Urinary bladder (tissue), 4 donors: ENCODE measurements at places on chromosomes 5 and 9. TPM values are rescaled to one million over a fixed set of nuclear protein-coding genes. Genes with fewer than 3 reads are reported as not detected.

GHR gene
- polyA plus RNA-seq = 10.1 TPM

NEUROG1 gene
- polyA plus RNA-seq = not detected

GRM6 gene
- polyA plus RNA-seq = not detected

PCDHA8 gene
- 0.06 TPM for polyA plus RNA-seq

DIPK1B gene
- polyA plus RNA-seq = 18.9 TPM

KCNMB1 gene
- 82.8 TPM for polyA plus RNA-seq

SLC35D2 gene
- polyA plus RNA-seq = 19.8 TPM

FAM151B gene
- 0.62 TPM for polyA plus RNA-seq

OR1Q1 gene
- not detected for polyA plus RNA-seq

PCDH12 gene
- polyA plus RNA-seq = 2.5 TPM

ZBTB34 gene
- polyA plus RNA-seq = 4.3 TPM

CNTNAP3B gene
- polyA plus RNA-seq = 14.0 TPM

CDKN2B-AS1 gene
- 0.22 TPM for polyA plus RNA-seq

SARDH gene
- polyA plus RNA-seq = 1.5 TPM

ARL14EPL gene
- not detected for polyA plus RNA-seq

WDR70 gene
- 19.3 TPM for polyA plus RNA-seq

IL5 gene
- not detected for polyA plus RNA-seq

TAF11L10 gene
- polyA plus RNA-seq = not detected

SOX30 gene
- polyA plus RNA-seq = 0.33 TPM

WWC1 gene
- 2.1 TPM for polyA plus RNA-seq

LCN2 gene
- polyA plus RNA-seq = 23.0 TPM

TSLP gene
- polyA plus RNA-seq = 2.8 TPM

FAM200C gene
- polyA plus RNA-seq = 4.3 TPM

NIPAL4 gene
- polyA plus RNA-seq = 14.6 TPM
